HT1080 (cell line): ENCODE measurements at places on chromosomes 12 and 14.

DNA sequence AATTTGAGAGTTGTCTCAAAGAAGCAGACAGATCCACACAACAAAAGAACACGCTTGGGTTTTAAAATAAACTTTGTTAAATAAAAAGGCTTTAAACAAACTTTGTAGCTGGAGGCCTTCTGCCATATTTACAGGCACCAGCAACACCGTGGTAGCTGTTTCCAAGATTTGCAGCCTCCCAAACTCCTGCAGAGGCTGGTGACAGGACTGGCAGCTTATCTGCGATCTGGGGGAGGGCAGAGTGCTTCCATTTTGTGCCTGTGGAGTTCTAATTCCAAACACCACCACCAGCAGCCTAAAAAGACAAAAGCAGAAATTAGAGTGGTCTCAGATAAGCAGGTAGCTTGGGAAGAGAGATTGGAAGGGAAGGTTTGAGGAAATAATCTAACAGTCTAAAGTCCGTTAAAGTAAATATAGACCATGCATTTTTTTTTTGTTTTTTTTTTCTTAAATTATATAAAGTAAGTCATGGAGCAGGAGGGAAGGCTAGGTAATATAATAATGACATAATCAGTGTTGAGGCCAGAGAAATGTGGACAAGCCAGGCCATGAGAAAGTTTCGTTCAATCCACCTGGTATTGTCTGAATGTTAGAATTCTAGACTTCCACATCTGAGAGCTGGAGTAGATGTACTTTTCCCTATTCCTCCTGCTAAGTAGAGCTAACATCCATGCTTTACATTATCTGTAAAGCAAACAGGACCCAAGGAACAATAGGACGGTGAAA is 69.6 kb upstream of the TMEM132D start:
- no peak for DNase-seq

- DNase-seq: no peak
These were observed 250.5 kb upstream of the PELI2 start for GRCh38 chr14:55867719-55868118.

- DNase-seq: no peak
These were observed 154.3 kb downstream of the CEP83 start for GRCh38 chr12:94305130-94305957.

DNA sequence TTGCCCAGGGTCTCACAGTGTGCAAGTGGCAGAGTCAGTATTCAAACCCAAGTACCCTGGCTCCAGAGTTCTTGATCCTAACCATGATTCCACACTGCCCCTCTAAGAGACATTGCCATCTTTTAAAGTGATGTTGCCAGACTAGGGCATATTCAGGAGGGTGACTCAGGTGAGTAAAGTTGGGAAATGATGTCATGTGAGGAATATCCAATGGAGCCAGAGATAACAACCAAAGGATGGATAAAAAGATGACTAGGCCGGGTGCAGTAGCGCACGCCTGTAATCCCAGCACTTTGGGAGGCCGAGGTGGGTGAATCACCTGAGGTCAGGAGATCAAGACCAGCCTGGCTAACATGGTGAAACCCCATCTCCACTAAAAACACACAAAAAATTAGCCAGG is 85.6 kb downstream of the SMOC1 start:
- peak; percentile 53 for DNase-seq

- DNase-seq: no peak
These were observed 121.3 kb upstream of the SCAF11 start for GRCh38 chr12:46111715-46112114.

DNA sequence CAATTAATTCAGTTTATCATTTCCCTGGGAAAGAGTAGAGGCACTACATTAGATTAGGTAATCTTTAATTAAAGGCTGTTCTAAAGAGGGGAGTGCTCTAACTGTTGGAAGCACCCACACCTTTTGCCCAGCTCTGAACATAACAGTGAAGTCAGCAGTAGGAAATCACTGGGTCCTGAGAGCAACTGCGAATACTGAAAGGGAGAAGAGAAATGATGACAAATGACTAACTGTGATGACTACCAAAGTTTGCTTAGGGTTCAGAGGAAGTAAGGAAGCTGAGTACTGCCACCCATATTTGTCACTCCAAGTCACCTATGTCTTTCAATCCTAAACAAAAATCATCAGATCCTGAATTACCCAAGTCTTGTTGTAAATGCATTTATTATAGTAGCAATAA is 140.6 kb downstream of the EPS8 start:
- DNase-seq: no peak

DNA sequence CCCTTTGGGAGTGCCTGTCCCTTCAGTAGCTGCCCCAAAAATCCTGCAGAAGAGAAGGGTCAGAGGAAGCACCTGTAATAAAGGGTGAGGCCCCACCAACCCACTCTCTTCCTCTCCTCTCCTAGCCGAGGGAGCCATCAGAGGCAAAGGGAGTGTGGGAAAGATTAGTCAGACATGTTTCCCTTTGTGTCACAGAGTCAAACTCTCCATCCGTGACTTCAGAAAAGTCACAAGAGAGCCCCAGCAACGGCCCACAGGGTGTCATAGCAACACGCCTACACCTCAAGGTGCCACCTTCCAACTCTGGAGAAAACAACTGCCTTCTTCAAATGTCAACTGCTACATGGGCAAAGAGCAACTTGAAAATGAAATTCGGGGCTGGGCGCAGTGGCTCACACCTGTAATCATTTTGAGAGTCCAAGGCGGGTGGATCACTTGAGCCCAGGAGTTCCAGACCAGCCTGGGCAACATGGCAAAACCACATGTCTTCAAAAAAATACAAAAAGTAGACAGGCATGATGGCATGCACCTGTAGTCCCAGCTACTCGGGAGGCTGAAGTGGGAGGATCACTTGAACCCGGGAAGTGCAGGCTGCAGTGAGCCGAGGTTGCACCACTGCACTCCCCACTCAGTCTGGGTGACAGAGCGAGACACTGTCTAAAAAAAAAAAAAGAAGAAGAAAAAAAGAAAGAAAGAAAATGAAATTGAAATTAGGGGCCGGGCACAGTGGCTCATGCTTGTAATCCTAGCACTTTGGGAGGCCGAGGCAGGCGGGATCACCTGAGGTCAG is 17.7 kb upstream of the CD27 start:
- no peak for DNase-seq

- DNase-seq: no peak
These were observed 161.8 kb downstream of the SRGAP1 start for GRCh38 chr12:64006211-64006825.

GRCh38 chr14:47778631-47779030 is 103.2 kb upstream of the MDGA2 start:
- DNase-seq: no peak

DNA sequence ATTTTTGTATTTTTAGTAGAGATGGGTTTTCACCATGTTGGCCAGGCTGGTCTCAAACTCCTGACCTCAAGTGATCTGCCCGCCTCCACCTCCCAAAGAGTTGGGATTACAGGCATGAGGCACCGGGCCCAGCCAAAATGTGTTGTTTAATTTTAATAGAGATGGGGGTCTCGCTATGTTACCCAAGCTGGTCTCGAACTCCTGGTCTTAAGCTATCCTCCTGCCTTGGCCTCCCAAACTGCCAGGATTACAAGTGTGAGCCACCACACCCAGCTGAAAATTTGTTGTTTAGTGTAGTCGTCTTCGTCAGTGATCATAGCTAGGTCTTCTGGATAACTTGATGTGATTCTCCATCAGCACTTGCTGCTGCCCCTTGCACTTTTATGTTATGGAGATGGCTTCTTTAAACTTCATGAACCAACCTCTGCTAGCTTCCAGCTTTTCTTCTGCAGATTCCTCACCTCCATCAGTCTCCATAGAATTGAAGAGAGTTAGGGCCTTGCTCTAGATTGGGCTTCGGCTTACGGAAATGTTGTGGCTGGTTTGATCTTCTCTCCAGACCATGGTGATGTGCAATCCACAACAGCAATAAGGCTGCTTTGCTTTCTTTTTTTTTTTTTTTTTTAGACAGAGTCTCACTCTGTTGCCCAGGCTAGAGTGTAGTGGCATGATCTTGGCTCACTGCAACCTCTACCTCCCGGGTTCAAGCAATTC is 13.0 kb downstream of the ISCU start:
- no peak for DNase-seq

DNA sequence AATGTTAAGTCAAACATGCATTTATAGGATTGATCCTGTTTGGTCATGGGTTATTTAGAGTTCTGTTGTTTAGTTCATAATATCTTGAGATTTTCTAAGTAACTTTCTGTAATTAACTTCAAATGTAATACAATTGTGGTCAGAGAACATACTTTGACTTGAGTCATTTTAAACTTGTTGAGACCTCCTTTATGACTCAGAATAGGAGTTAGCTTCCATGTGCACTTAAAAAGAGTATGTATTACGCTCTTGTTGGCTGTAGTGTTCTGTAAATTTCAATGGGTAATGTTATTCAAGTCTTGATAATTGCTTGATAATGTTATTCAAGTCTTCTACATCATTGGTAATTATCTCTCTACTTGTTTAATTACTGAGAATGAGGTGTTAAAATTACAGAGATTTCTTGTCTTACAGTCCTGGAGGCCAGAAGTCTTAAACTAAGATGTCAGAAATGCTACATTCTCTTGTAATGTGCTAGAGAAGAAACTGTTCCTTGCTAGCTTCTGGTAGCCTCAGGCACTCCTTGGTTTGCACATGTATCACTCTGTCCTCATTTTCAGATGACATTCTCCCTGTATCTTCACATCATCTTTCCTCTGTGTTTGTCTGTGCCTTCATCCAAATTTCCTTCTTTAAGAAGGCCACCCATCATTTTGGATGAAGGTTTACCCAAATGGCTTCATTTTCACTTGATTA is 197.3 kb downstream of the TMTC3 start:
- peak; percentile 64 for DNase-seq

GRCh38 chr12:9674226-9674590 is 4.7 kb downstream of the CLEC2D start:
- no peak for DNase-seq

GRCh38 chr12:92170050-92170449 is 24.4 kb upstream of the BTG1 start:
- DNase-seq: no peak

- no peak for DNase-seq
These were observed 66.3 kb downstream of the SEC23A start for GRCh38 chr14:39036760-39037159.

- DNase-seq: no peak
These were observed 14.0 kb upstream of the TRPV4 start for GRCh38 chr12:109847142-109847735.

GRCh38 chr12:115147916-115148315 is 463.9 kb upstream of the TBX3 start:
- no peak for DNase-seq

DNA sequence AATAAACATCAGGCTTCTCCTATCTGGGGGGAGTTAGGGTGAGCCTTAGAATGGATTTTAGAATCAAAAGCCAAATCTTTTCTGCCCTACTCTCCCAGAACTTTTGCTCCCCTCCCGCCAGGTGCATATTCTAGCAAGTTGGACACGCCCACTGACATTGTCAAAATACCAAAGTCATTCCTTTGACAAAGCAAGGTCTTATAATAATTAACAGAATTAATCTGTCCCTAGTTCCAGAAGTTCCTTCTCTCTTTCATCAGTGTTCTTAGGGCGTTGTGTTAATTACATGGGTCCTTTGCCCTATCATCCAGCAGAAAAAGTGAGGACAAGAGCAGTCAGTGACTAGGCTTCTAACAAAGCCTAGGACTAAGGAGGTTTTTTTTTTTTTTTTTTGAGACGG is 2.4 kb downstream of the PRR13 start:
- DNase-seq: no peak

GRCh38 chr12:32902287-32902997 is 5.9 kb upstream of the PKP2 start:
- DNase-seq: no peak

DNA sequence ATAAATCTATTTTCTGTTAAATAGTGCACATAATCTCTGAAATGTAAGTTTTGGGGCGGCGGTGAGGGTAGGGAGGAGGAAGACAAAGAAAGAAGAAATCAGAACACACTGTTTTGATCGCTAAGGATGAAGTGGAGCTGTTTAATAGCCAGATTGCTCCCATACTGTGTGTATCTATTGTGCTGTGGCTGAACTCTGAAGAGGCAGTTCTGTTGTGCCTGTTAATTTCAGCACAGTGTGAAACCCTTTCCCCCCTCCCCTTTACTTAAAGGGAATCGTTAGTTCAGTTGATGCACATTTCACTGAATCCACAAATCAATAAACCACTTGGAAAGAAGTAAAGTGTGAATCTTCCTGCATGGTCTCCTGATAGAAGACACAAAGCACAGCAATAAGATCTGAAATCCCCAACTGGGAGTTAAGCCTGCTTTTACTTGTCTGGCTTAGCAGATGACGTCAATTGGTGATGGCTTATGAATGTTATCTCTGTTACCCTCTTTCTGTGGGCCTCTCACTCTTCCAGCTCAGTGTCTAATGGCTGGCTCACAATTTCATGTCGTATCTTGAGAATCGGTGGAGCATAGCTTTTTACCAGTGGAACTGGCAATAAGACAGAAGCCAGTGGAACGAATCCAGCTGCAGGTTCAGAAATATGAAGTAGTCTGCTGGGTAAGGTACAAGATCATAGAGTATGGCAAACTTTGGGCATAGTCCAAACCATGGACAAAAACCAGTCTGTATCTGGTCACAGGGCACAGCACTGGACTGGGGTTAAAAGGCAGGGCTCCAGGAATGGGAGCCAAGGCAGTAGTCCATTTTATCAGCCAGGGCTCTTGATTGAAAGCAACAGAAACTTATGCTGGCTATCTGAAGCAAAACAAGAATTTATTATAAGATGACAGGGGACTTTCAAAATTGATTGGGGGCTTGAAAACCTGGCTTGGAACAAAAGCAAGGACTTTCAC is 413.5 kb upstream of the SEL1L start:
- DNase-seq: no peak

GRCh38 chr14:33505963-33506329 is 444.9 kb downstream of the EGLN3 start:
- no peak for DNase-seq

DNA sequence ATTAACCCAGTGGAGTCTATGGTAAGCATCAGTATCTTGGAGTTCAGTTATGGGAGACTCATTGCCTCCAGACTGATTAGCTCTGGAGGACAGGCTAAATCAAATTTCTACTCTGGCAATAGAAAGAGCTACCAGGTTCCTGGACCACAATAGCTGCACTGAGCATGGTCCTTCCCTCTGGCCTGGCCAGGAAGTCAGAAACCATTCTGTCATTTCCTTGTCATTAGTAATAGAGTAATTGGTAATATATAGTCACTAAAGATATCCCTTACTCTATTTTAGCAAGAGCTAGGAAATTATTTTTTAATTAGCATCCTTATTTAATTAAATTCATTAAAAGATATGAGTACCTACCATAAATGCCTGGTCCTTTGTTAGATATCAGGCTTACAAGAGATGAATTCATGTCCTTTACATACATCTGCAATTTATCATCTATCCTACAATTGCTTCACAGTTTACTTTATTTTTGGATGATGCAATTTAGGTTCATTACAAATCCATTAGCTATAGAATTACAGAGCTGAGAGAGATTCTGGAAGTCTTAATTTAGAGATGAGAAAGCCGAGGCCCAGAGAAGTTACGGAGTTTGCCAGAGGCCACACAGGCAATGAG is 23.7 kb upstream of the TDRD9 start:
- no peak for DNase-seq

- no peak for DNase-seq
These were observed 19.3 kb downstream of the CPM start for GRCh38 chr12:68913682-68914081.

- no peak for DNase-seq
These were observed 6.2 kb upstream of the PTGER2 start for GRCh38 chr14:52307905-52308304.
